NCI-H345 (cell line): ENCODE measurements at places on chromosomes 4 and X.

DNA sequence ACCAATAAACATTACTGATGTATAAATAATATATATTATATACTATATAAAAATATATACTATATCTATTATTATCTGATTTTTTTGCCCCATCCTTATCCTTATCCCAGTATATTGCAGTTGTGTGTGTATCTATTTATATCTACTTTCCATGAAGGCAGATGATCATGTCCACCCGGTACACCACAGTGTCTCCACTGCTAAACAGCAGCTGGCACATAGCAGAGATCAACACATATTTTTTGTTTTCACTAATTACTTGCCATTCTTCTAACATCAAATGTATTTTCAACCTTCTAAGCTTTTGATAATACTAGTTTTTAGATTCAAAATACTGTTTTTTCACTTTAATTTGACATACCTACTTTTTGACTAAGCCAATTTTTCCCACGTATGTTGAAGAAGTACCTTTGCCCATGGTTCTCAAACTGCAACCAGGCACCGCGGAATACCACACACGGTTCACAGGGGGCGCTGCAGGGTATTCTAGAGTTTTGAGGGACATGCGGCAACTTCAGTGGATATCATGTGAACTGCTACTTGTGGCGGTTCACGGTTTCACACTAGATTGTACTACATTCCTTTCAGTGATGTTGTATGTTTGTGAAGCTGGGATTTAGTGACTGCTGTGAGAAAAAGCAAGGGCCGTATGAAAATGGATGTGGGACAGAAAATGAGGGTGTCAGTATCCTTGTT lies 182.5 kb upstream of the NPY2R start:
- no peak for DNase-seq

DNA sequence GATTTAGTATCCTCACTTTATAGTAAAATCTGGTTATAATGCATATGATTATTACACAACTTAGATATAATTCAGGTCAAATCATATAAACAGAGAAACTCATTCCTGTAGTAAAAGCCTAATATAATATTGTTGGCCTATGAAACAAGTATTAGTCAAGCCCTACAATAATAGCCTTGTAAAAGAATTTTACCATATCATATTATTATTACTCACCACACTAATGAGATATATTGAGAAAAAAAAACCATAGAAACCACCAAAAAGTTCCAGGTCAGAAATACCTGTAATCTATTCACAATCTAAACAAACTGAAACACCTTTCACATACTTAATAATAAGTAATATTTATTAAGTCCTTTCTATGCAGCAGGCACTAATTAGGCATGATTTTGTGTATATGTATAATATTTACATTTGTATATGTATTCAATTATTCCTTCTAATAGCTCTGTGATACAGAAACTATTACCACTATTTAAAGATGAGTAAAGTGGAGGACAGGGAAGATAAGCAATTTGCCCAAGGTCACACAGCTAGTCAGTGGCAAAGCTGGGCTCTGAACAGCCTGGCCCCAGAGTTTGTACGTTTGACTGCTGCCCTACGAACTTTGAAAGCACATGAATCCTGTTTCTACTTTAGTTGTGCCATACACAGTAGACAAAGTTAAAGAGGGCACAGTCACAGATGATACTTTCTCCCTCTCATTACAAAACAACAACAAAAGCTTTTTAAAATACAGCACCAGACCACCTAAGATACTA lies 9.0 kb downstream of the ZNF827 start:
- DNase-seq, result no peak

- DNase-seq, result no peak
Measured at GRCh38 chr4:133997436-133997835, 204.2 kb downstream of the PABPC4L start.

GRCh38 chrX:53031380-53031779 lies 17.2 kb upstream of the GPR173 start:
- DNase-seq, result no peak

DNA sequence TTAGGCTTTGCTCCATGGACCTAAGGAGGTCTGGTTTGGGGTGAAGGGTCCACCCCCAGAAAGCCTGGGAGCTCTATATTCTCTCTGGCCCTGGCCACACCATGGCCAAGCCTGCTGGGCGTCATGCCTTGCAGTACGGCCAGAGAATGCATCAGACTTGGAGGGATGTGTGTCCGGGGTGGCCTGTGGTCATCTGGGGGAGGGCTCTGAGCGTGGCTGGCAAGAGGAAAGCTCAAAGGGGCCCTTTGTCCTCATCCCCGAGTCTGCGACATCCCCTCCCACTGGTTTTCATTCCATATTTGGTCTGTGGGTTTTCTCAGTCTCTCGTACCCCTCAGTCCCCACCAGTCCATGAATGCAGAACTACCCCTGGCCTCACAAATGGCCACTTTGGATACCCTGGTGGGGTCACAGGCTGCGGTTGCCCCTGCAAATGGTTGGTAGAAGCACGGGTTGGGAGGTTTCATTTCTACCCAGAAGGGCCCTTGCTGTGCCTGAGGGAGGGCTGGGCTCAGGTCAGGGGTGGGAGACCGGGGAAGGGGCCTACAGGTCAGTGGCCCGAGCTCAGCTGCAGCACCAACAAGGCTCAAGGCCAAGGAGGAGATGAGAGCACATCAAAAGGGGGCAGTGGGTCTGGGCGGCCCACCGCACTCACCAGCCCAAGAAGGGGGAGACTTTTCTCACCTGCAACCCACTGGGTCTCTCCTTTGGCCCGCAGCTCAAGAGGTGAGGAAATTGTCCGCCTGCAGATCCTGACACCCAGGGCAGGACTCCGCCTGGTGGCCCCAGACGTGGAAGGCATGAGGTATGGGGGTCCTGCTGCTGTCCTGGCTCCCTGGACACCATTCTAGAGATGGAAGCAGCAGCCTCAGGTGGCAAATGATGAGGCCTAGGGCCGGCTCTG lies 30.2 kb downstream of the ZNF185 start:
- no peak for DNase-seq
